Right ventricle myocardium superior (tissue), 1 donor: ENCODE measurements at places on chromosomes 3 and 15. TPM values are rescaled to one million over a fixed set of nuclear protein-coding genes. Genes with fewer than 3 reads are reported as not detected.

DNA sequence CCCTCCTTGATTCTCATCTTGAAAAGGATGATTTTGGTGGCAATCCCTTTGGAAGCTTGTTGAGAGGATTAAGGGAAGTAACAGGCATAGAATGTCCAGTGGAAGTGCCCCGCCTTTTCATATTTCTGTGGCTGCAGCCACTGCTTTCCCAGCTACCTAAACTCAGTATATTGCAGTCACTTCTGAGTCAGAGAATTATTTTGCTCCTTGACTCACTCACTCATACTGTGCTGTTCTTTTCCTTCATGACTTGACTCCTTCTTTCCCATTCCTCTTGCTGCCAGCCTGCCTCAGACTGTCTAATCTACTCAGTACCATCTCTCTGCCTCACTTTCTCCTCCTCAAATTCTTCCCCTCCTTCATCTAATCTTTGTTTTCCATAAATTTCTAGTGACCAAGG lies 26.5 kb upstream of the POLR2M start:
- DNase-seq = no peak

Gene IQGAP1
- 39.4 TPM for total RNA-seq

- DNase-seq = no peak
Measured at GRCh38 chr3:64392001-64392400, 166.7 kb upstream of the PRICKLE2 start.

Gene ZNF80
- total RNA-seq = not detected

Gene HHATL
- 486 TPM for total RNA-seq

DNA sequence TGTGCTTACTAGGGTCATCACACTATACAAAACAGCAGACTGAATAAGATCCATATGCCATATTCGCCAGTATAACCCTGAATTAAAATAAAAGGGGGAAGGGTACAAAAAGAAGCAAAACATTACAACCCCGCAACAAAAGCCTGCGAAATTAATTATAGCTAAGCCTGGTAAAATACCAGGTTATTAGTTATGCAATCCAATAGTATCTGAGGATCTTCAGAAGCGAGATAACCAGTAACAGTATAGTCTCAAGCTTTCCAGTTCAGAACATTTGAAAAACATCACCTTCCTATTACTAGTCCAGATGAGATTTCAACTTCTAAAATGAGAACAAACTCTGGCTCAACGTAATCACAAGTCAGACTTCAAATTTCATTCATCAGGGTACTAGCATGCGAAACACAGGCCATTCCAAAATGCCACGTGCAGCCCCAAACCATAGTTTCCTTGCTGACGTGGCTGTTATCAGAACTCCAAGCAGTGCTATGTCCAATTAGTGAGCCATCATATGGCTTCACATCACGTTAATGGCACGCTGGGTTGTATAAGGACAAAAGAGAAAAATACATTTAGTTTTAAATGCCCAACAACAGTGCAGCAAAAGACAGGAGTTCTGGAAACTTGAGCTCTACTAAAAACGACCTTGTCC lies 1.1 kb downstream of the SSR3 start:
- DNase-seq = no peak

DNA sequence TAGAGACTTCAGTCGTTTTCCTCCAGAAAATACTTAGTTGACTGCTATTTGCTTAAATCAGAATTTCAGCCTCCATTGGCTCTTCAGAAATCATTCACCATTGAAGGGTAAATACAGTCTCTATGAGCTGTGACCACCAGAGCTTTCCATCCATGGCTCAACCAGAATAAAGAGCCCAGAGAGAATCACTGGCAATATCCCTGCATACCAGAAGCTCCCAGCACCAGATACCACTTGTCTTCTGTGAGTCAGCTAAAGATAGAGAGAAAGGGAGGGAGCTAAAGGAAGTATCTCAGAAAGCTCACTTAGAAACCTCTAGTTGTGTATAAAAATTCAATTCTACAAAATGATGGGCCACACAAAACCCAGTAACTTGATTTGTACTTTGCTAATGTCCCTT lies 115.2 kb upstream of the TMCO5A start:
- DNase-seq = no peak

DNA sequence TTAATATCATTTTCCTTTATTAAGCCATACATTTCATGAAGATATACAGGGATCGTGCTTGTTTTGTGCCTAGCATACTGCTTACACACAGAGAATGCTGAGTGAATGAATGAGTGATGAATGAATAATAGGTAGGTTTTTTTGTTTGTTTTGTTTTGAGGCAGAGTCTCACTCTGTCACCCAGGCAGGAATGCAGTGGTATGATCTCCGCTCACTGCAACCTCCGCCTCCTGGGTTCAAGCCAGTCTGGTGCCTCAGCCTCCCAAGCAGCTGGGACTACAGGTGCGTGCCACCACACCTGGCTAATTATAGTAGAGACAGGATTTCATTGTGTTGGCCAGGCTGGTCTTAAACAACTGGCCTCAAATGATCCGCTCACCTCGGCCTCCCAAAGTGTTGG lies 400.0 kb downstream of the ROBO1 start:
- no peak for DNase-seq

GRCh38 chr3:99965681-99966408 lies 148.2 kb downstream of the CMSS1 start:
- DNase-seq = no peak

- DNase-seq = peak; percentile 79
Measured at GRCh38 chr15:31302778-31303725, 23.6 kb upstream of the KLF13 start.

DNA sequence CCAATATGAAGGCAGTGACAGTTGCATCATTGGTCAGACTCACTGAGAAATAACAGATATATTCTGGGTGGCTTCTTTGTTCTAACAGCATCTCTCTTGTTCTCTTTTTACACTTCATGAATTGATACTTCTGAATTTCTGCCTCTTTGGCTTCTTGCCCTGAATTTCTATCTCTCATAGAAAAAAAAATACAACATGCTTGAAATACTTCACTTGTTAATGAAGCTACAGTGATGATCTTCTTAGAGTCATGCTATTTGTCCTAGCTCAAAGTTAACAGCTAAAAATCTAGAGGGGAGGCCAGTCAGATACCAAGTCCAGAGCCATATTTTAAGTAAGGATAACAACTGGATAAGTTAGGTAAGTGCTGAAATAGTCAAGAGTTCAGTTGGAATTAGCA lies 597.2 kb upstream of the AGTR1 start:
- no peak for DNase-seq

DNA sequence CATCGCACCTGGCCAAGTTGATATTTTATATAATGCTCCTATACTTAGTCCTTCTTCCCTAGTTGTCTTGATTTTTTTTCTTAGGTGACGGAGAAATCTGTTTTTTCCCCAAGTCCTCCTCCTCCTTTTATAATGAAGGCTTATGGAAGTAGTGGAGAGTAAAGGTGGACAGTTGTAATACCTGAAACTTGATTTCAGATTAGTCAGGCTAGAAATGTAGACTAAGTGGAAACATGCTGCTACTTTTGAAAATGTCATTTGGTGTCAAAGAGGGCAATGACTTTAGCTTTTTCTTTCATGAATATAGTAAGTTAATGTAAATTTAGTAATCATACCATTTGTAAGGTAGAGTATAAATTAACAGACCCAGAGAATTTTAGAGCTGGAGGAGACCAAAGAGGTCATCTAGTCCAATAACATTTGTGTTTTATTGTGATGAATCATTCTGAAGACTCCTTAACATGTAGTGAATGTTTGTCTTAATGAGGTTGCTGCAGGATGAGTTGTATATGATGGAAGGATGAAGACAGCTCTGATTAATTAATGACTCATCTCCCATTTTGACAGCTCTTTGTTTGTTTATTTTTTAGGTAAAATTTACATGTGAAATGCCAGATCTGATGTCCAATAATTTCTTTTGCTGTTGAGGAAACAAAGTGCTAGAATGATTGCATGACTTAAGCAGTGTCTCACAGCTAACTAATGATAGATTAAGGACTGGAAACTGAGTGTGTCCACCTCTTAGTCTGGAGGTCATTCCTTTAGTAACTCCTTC lies 8.7 kb downstream of the CTDSPL2 start:
- DNase-seq = no peak

Gene GXYLT2
- 10.2 TPM for total RNA-seq

Gene PTPN9
- 7.2 TPM for total RNA-seq

DNA sequence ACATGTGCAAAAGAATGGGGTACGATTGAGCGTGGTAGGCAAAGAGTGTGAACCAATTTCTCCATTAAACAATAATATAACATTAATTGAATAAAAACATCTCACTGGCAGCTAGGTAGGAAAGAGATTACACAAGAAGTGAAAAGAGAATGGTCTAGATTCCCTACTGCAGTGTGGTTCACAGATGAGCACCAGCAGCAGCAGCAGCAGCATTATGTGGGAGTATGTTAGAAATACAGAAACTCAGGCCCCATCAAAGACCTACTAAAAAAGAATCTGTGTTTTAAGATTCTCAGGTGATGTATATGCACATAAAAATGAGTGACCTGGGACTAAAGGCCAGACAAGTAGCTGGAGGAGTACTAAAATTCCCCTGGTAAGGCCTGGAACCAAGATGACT lies 118.2 kb downstream of the ADAM10 start:
- DNase-seq = no peak

GRCh38 chr3:71050538-71051258 lies 532.8 kb downstream of the FOXP1 start:
- DNase-seq = no peak

GRCh38 chr15:31551323-31551722 lies 224.7 kb downstream of the KLF13 start:
- DNase-seq = no peak

Gene GRM7
- not detected for total RNA-seq
